Progenitor cell of endocrine pancreas (in vitro differentiated cells): ENCODE measurements at places on chromosomes 12 and 14. TPM values are rescaled to one million over a fixed set of nuclear protein-coding genes. Genes with fewer than 3 reads are reported as not detected.

GRCh38 chr14:68674538-68675232 lies 118.2 kb downstream of the ZFP36L1 start:
- no peak for DNase-seq

GRCh38 chr12:70178038-70178437 lies 65.2 kb upstream of the CNOT2 start:
- DNase-seq, result no peak

Gene RPGRIP1
- total RNA-seq, result 0.19 and 0.58 TPM in 2 replicates

- DNase-seq, result no peak
Observed at GRCh38 chr12:9781360-9781759, 20.7 kb upstream of the CD69 start.

GRCh38 chr12:21776175-21776574 lies 1.7 kb upstream of the KCNJ8 start:
- no peak for DNase-seq

Gene P2RX7
- not detected in 2 replicates for total RNA-seq

DNA sequence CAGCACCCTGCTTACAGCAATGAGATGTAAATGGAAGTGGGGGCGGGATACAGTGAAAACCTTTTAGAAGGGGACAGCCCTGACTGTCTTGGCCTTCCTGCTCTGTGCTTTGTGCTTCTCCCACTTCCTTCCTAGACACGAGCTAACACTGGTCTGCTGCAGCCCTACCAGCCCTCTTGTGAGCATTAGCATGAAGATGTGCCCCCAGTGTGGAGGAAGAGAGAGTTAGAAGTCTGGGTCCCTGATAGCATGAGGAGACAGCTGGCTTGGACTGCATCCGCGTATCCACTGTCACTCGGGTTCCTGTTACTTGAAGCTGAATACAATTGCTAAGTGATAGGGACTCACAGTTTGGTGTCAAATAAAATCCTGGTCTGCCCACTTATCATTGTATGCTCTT lies 248.1 kb upstream of the SOX5 start:
- DNase-seq, result no peak

DNA sequence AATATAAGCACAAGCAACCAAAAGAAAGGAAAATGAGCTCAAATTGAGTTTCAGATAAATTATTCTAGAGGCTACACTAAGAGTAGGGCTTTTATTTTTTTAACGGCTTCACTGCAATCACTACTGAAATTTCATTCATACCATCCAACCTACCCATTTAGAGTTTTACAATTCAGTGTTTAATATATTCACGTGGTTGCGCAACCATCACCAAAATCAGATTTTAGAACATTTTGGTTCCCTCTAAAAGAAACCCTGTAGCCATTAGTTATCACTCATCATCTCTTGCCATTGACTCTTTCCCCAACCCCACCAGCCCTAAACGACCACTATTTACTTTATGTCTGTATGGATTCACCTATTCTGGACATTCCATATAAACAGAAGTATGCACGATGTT lies 401.5 kb downstream of the MDGA2 start:
- no peak for DNase-seq

DNA sequence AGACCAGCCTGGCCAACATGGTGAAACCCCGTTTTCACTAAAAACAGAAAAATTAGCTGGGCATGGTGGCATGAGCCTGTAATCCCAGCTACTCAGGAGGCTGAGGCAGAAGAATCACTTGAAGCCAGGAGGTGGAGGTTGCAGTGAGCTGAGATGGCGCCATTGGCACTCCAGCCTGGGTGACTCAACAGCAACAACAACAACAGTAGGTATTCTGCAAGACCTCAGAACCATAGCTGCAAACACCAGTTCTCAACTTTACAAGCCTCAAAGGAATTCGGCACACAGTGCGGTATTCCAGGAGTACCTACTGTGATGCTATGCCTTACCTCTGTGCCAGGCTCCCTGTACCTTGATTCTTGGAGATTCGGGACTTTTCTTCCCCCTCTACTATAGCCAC lies 15.8 kb downstream of the FOXN3 start:
- DNase-seq, result no peak

- DNase-seq, result no peak
Observed at GRCh38 chr14:100604709-100605108, 17.5 kb upstream of the BEGAIN start.

- DNase-seq, result peak; percentile 69
Observed at GRCh38 chr12:52879394-52880351, 25.2 kb downstream of the KRT8 start.

DNA sequence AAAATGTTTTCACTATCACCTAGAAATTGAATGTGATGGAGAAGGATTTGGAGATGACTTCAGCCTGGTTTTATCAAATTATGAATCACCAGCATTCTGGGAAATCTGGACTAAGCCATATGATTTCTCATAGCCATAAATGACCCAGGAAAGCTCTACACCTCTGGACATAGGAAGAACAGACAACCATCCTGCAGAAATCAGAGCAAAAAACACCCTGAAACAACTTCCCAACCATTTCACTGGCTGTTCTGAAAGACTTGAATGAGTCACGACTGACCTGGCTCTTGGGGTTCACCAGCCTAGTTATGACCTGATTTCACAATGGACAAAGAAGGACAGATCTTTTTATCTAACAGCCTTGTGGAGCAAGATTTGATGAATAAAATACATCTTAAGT lies 123.8 kb downstream of the KCNH5 start:
- no peak for DNase-seq

- DNase-seq, result no peak
Observed at GRCh38 chr14:33070475-33070874, 131.8 kb downstream of the NPAS3 start.

DNA sequence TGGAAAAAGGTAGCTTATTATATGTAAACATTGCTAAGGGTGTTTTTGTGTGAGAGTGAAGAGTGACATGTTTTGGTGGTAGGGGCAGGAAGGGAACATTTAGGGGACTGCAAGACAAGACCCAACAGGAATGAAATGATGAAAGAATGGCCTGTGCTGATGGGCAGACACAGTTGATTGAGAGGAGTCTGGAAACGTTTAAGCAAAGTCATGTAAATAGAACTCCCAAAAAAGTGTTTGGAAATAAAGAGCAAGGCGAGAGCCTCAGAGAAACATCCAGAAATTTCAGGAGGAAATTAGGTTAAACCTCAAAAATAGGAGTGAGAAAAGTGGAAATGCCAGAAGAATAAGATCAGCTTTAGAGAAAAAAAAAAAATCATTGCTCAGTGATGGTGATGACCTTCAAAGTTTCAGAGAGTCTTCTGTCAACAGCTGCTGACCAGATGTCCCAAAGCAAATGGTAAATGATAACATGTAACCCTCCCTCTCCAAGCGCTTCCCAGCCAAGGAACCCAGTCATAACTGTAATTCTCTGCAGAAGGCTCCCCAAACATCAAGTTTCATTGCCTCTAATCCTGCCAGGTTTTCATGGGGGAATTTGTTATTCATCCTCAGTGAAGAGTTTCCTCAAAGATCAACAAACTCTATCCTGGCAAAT lies 223.2 kb upstream of the FAR2 start:
- no peak for DNase-seq

GRCh38 chr12:19938031-19938430 lies 430.3 kb upstream of the PDE3A start:
- no peak for DNase-seq

Gene TEX52
- total RNA-seq, result not detected in 2 replicates

DNA sequence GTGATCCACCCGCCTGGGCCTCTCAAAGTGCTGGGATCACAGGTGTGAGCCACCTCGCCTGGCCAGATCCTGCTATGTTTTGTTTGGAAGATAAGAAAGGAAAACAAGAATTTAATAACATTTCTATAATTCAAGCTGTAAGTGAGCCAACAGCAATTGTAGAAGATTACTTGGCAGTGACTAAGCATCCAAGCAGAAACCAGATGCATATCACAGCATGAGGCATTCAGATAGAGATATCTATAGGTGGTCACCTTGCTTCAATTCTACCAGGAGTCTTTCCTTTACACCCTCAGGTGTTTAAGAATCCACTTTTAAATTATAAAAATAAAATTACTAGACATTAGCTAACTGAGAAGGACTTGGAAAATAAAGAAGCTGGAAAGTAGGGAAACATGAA lies 83.9 kb upstream of the ATF7IP start:
- no peak for DNase-seq

DNA sequence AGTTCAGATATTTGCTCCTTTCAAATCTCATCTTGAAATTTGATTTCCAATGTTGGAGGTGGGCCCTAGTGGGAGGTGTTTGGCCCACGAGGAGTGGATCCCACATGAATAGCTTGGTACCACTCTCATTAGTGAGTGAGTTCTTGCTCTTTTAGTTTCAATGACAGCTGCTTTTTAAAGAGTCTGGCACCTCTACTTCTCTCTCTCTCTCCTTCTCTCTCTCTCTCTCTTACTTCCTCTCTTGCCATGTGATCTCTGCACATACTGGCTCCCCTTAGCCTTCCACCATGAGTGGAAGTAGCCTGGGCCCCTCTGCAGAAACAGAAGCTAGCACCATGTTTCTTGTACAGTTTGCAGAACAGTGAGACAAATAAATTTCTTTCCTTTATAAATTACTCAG lies 25.1 kb downstream of the GPR65 start:
- DNase-seq, result no peak

- peak; percentile 29 for DNase-seq
Observed at GRCh38 chr12:102964872-102965271, 7.4 kb downstream of the ASCL1 start.

GRCh38 chr12:103928682-103929045 lies 1.5 kb upstream of the HSP90B1 start:
- no peak for DNase-seq

- DNase-seq, result no peak
Observed at GRCh38 chr12:122523846-122524718, 2.7 kb downstream of the RSRC2 start.
